ENCODE measurements at places on chromosomes 5 and 9.

DNA sequence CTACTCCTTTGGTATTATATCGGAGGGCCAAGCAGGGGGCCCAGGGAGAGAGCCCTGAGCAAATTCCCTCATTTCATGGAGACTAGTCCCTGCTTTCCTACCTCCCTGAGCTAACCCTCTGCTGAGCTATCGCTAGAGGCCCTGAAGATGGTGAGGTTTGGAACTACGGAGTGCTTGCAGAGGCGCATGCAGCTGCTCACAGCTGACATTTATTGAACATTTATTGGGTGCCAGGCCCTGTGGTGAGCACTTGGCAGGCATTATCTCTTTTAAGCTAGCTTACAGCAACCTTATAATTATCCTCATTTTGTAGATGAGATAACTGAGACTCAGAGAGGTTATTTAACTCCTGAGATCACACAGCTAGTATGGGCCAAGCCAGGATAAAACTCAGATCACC lies 9.8 kb downstream of the FAT2 start:
- no peak for DNase-seq

DNA sequence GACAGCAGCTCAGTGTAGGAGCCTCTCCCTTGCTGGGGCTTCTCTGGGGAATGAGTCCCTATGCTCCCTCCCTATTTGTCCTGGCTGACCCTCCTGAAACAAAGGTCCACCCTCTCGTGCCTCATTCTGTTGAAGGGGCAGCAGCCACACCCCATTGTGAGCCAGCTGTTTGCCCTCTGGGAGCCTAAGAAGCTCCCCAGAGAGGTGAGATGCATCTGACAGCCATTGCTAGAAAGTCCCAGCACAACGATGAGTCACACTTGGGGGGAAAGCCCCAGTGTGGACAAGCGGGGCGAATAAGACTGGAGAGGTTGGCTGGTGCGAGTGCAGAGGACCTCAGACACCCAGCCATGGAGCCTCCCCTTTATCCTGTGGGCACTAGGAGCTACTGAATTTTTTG lies 101.4 kb downstream of the PPARGC1B start:
- peak; percentile 28 for DNase-seq

- no peak for DNase-seq
These were observed 396.7 kb upstream of the CLINT1 start for GRCh38 chr5:158255609-158256008.

DNA sequence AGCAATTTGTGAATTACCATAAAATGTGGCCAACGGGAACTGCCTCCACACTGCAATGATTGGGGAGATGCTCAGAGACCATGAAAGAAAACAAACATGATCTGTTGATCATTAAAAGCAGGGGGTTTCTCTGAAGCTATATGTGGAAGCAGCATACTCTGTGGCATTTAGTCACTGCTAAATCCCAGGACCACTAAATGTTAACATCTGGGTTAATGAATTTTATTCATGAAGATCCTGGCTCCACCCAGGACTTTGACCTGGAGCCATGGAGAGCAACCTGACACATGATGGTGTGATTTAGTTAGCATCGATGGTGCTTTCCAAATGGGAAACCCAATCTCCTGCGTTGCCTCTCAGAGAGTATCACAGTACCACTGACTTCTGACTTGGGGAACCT lies 497.8 kb downstream of the AGTPBP1 start:
- no peak for DNase-seq

GRCh38 chr5:109788596-109788995 lies 98.9 kb downstream of the MAN2A1 start:
- no peak for DNase-seq

DNA sequence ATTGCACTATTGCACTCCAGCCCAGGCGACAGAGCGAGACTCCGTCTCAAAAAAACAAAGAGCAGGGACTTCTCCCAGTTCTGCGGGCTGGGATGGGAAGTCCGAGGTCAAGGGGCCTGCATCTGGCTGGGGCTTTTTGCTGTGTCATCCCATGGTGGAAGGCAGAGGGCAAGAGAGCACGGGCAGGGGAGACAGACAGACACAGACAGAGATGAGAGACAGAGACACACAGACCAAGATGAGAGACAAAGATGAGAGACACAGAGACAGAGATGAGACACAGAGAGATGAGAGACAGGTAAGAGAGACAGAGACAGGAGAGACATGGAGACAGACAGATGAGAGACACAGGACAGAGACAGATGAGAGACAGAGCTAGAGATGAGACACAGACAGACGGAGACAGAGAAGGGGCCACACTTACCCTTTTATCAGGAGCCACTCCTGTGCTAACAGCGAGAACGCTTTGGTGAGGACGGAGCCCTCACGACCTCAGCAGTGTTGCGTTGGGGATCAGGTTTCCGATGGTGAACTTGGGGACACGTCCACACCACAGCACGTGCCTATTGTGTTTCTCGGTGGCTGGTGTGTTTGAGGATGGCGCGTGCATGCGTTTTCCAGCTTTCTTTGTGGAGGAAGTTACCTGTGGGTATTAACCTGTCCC lies 8.9 kb upstream of the TOR4A start:
- DNase-seq, result peak; percentile 46

GRCh38 chr9:86353655-86354010 lies 577 bp downstream of the TUT7 start:
- DNase-seq, result peak; percentile 34

DNA sequence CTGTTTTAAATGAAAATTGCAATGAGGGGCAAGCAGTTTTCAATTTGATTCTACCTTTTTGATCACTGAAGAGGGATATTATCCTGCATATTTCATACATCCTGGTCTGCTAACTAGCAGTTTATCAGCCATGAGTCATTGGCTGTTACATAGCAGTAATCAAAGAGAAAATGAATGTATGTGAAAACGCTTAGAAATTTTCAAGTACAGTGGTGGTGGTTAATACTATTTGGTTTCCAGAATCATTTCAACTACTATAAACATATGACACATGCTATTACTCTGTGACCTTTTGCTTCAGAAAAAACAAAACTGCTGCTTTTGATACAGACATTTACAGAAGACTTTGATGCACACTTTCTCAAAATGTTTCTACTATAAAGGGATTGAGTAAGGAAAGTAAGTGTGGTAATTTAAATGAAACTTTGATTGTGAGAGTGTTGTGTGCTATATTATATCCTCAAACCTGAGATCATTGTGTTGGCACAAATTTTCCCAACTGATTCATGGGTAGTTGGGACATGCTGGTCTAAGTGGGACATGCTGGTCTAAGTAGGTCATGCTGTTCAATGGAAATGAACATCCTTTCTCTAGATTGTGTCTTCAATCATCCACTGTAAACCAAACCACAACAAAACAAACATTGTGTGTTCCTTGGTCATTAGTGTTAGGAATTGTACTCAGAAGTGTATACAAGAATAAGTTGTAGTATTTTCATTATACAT lies 5.1 kb downstream of the RNF14 start:
- peak; percentile 72 for DNase-seq

GRCh38 chr9:29220596-29221251 lies 1647.4 kb upstream of the C9orf72 start:
- DNase-seq, result no peak

DNA sequence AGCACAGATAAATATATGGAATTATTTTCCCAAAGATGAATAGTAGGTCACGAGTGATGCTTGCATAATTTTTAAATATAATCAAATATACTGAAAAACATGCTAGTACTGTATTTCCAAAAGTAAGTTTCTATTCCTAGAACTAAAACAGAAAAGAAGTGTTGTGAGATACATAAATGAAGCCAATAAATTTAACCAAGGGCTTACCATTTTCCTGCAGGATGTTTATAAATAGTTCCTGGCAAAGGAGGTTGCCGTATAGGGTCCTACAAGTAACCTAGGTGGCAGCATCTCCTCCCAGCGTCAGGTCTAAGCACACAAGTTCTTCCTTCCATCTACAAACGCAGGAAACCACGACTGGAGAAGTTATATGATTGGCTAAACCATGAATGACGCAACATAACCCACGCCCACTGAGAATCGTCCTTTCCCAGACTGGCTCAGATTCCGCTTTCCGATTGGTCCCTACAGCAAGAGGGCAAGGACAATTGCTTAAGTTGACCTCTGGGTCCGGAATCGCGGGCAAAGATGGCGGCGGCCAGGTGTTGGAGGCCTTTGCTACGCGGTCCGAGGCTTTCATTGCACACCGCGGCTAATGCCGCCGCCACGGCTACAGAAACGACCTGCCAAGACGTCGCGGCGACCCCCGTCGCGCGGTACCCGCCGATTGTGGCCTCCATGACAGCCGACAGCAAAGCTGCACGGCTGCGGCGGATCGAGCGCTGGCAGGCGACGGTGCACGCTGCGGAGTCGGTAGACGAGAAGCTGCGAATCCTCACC lies at the start of gene MRPS30:
Gene MRPS30 (plus strand): TSS at position 513 of the 780 bp plus-strand sequence. CDS start 16 bp downstream, at position 529.
- peak; percentile 99 for DNase-seq

GRCh38 chr5:43312076-43312661 lies 1.0 kb downstream of the HMGCS1 start:
- no peak for DNase-seq

- peak; percentile 81 for DNase-seq
These were observed 998.8 kb downstream of the MAT2B start for GRCh38 chr5:164504141-164504772.

DNA sequence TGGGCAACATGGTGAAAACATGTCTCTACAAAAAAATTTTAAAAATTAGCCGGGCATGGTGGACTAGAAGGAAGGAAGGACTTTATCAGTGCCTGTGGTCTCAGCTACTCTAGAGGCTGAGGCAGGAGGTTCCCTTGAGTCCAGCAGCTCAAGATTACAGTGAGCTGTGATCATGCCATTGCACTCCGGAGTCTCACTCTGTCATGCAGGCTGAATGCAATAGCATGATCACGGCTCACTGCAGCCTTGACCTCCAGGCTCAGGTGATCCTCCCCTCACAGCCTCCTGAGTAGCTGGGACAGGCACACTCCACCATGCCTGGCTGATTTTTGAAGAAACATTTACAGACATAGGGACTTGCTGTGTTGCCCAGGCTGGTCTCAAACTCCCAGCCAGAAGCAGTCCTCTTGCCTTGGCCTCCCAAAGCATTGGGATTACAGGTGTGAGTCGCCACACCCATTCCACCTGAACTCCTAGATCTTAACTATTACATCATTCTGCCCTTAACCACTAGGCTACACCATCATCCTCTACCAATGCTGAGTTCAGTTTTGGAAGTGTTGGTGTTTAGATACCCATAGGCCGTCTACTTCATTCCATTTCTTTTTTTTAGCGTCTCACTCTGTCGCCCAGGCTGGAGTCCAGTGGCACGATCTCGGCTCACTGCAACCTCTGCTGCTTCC lies 2.0 kb upstream of the URM1 start:
- no peak for DNase-seq

GRCh38 chr5:40074826-40075225 lies 604.9 kb upstream of the PTGER4 start:
- no peak for DNase-seq

GRCh38 chr9:99809586-99810319 lies 11.9 kb upstream of the NR4A3 start:
- no peak for DNase-seq

DNA sequence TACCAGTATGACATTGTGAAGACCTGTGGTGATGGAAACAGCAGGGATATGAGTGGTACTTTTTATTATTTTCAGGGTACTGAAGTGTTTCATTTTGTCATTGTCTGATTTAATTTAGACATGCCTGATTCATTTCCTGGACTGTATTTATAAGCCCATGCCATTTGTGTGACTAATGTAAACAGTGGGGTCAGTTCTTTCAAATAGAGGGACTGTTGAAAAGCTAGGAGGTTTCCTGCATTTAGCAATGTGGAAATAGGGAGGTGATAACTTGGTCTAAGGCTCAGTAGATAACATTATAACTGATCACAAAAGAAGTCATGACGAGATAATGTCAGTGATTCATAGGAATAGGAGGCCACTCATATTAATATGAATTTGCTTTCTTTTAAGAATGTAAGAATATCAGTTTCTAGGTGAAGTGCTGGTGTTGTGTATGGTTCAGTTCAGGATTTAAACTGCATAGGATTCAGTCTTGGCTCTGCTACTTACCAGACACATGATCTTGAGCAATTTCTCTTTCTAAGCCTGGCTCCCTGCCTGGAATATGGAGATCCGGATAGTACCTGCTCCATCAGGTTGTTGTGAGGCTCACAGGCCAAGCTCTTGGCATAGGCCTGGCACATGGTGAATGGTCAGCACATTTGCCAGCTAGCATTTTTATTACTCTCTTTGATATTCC lies 7.5 kb downstream of the RASGRF2 start:
- DNase-seq, result peak; percentile 92

GRCh38 chr9:72952381-72952690 lies 517 bp downstream of the ALDH1A1 start:
- DNase-seq, result no peak

DNA sequence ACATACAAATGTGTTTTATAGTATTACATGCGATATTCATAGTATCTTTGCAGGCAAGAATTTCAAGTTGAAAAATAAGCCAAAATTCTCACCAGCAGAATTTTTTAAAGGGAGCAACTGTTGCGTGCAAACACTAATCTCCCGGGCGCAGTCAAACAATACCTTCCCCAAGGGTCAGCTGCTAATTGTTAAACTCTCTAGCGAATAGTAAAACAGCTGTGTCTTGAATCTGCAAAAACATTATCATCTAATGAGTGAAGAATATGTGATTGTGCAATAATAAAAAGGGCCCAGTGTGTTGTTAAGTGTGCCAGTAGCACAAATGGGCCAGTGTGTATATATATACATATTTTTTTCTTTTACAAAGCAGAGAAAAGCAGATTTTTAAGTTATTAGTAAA lies 131.4 kb downstream of the CCDC192 start:
- no peak for DNase-seq

DNA sequence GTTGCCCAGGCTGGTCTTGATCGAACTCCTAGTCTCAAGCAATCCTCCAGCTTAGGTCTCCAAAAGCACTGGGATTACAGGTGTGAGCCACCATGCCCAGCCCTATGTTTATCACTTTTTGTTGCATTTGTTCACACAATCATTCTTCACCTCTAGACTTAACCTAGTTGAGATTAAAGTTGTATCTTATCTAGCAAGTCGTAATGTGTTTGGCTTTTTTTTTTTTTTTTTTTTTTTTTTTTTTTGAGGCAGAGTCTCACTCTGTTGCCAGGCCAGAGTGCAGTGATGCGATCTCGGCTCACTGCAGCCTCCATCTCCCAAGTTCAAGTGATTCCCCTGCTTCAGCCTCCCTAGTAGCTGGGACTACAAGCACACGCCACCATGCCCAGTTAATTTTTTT lies 90.2 kb upstream of the C9orf72 start:
- no peak for DNase-seq

DNA sequence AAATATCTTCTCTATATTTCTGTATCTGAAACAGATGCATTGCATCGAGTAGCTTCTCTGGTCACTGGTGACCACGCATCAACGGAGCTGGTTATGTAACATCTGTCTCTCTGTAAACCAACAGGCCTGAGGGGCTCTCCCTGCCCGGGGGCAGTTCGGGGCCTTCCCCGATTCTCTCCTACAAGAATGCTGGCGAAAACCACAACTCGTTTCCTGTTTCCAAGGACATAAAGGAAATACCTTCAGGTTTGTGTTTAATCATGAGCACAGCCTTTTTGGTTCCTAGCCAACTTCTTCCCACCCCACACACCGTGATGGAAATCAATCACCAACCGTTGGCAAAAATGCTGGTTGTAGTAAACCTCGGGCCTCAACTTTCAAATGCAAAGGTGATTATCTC lies 25.1 kb downstream of the GDNF start:
- peak; percentile 56 for DNase-seq

Data from choroid plexus epithelial cell (primary cell).